ENCODE measurements at places on chromosomes 11 and 22.

DNA sequence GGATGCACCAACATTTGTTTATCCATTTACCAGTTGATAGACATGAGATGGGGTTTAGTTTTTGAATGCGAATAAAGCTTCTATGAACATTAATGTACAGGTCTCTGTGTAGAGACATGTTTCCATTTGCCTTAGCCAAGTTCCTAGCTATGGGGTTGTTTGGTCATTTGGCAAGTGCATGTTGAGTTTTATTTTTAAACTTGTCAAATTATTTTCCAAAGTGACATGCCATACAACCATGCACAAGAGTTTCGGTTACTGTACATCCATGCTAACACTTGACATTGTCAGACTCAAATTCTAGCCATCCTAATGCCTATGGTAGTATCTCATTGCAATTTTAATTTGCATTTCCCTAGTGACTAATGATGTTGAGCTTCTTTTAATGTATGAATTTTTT is 70.5 kb upstream of the PARVA start:
- no peak for DNase-seq

DNA sequence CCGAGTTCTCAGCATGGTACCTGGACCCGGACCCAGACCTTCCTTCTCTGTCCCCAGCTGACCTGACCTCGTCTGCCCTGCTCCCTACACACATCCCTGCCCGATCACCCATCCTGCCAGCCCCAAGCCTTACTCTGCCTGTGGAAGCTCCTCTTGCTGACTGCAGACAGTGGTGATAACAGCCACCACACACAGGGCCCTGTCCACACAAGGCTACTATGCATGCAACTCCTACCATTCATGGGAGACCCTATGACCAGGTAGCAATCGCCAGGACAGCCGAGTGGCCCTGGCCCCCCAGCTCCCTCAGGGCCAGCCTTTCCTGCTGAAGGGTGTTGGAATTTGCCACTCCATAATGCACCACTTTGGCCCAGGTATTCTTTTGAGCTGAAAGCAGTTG is 233.6 kb downstream of the BRD1 start:
- no peak for DNase-seq

GRCh38 chr22:17436382-17436980 is 67.2 kb downstream of the CECR2 start:
- peak; percentile 39 for DNase-seq

DNA sequence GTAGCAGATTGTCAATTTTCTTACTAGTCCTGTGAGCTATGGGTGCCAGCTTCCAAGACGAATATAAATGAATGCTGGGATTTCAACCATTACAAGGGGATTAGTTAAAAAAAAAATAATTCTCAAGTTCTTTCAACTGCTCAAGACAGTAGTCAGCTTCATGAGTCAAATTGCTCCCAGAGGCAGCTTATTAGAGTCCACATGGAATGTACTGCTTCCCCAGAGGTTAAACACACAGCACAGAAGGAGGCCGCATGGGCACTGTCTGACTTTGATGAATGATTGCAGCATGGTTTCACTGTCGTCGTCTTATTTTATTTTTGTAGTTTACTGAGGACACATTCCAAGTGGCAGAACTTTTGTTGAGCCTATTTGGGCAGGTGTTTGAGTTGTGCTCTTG is 563.2 kb downstream of the TMEM135 start:
- no peak for DNase-seq

DNA sequence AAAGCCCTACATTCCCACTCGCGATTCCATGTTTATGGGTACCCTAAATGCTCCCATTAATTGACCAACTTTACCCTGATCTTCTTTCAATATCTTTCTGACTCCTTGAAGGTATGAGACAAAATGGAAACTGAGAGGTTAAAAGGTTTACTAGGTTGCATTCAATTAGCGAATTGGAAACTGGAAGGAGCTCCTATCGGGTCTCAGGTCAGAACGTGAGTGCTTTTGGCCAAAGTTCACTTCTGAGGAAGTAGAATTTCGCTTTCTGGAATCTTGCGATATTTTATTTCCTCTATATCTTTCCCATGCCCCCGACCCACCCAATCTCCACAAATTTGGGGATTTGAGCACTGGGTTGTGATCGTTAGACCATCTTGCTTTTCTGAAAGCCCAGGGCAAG is 2.6 kb downstream of the EHF start:
- DNase-seq = no peak
